Stimulated activated CD4-positive, alpha-beta T cell treated with anti-CD3 and anti-CD28 coated beads, Interleukin-15, amount 100 ng/mL, for 1 hour (primary cell): ENCODE measurements at places on chromosomes 6 and 20.

GRCh38 chr6:111941686-111942330, 68.6 kb upstream of the FYN start:
- no peak for DNase-seq

GRCh38 chr6:36386495-36387439, 702 bp downstream of the ETV7 start:
- no peak for DNase-seq

DNA sequence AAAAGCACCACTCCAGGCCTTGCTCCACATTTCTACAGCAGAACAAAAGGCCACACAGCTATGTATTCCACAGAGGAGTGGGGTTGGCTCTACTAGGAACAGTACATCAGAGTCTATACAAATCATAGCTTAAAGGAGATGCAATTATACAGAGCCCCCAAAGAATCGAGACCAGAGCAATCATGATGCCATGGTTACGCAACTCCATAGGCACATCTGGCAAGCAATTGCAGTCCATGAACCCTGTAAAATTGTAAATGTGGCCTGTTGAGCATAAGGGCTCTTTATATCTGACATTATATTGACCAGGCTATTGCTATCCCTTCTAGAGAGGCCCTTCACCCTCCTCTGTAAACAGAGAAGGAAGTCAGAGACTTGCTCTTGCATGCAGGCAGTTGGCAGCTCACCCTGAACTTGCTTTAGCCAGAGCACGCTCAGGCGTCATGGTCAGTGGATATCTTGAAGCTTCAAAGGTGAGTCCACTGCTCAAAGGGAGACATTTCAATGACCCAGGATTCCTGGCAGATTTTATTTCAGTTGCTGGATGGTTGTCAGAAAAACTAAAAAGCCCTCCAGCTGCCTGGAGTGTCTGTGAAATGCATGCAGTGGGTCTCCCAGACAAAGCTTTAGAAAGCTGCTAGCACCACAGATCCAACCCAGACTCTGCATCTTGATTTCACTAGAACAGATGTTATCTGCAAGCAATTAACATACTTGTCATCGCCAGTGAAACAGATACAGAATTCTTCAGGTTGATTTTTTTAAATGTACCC, 357.2 kb downstream of the CENPW start:
- no peak for DNase-seq

DNA sequence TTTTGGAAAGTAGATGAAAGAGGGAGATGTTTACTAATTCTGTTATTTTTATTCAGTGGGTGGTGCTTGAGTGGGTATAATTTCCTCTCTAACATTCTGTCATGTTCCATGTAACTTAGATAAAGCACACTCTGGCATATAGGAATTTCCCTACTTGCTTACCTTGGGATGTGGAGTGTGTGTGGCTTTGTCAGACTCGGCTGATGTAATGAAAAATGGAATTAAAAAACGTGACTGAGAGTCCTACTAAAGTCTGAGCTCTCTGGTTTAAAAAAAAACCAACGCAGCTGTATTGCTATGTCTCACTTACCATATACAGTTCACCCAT, 98.3 kb downstream of the JARID2 start:
- no peak for DNase-seq
